ENCODE measurements at places on chromosomes 2 and 18.

DNA sequence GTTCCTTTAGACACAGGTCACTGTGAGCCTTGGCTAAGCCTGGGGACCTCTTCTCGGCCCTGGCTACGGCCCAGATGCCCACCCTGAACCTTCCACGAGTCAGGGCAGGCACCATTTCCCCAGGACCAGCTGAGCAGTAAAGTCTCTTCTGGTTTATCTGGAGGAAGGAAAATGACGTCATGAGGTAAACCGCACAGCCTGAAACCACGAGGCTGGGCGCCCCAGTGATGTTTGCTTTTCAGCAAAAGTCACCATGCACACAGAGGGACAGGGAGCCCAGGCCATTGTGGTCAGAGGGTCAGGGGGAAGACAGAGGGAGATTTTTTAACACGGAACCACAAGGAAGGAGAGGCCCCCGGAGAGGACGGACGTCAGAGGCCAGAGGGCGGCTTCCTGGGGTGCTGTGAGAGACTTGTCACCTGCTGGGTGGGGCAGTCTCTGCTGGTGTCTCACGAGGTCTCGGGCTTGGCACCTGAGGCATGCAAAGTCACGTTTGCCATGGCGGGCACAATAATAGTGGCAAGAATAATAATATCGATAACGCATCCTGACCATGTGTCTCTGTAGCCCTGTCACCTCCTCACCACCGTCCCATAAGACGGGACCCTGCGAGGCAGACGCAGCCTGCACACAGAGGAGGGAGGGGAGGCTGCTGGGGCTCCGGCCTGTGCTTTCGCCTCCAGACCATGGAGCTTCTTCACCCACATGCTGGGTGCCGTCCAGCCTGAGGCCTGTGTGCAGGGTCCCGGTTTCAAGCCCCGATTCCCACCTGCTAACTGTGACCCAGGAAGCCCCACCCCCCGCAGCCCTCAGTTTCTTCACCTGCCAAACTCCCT is 33.2 kb upstream of the FOSL2 start:
- DNase-seq = no peak

DNA sequence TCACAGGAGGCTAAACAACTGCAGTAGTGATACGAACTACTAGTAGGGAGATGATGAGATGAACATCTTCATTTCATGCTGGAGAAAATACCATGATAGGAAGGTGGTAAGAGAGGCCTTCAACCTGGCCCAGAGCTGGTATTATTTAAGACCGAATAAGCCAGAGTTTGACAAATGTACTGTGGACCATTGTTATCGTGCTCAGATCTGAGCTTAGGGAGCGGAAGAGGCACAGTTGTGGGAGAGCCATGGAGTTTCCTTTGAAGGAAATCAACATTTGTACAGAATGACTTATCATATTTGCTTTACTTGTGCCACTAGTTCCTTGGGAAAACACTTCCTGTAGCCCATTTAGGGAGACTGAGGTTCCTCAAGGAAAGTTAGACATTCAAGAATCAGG is 260.6 kb upstream of the TNP1 start:
- DNase-seq = no peak

GRCh38 chr2:13758412-13758811 is 874.1 kb upstream of the LRATD1 start:
- no peak for DNase-seq

- no peak for DNase-seq
Measured at GRCh38 chr2:96912346-96913116, 42.7 kb upstream of the SEMA4C start.

DNA sequence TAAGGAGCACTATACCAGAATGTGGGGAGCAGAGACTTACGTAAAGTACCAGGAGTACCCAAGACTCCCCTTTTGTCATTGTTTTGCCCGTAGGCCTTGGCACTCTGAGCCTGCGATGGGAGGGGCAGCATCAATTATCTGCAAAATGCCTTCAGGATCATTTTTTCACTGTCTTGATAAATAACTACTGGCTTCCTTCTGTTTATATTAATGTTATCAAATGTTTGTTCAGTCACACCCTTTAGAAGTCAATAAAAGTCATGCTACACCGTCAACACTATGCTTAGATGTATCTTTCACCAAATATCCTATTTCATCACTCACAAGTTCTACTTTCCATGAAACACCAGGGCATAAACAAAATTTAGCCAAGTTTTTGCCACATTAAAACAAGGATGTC is 116.3 kb downstream of the FSIP2 start:
- DNase-seq = no peak

DNA sequence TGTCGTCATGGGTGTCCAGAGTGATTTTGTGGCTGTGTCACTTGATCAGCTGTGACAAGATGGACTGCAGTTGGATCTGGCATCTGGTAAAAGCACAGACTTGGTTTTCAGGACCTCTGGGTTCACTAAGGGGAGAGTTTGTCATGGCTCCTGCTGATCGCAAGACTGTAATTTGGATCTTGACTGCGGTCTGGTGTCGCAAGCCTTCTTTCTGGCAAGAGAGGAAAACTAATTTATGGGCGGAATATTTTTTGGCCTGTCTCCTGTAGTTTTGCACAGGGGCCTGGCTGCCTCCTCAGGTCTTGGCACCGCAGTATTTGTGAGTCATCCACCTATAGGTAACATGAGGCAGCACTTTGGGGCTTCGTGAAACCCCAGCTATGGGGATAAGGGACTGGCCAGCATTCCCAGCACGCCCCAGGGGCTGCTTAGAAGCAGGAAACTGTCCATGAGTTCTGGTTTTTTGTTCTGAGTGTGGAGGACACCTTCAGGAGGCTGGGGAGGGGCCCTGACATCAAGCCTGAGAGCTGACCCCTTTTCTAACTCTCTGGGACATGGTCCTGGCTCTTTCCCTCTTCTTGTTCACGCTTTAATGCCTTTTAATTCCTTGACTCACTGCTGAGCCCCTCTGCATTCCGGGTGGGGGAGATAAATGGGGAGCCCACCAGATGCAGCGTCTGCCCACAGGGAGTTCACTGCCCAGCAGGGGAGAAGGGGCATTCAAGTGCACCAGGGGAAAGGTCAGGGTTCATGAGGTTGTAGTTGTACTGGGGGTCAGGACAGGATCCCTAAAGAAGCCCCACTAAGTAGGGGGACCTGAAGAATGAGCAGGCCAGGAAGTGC is 12.2 kb downstream of the SH3BP4 start:
- DNase-seq = no peak

GRCh38 chr18:13474907-13475545 is 251.3 kb downstream of the FAM210A start:
- no peak for DNase-seq

- DNase-seq = peak; percentile 17
Measured at GRCh38 chr2:33372940-33373553, 103.4 kb upstream of the RASGRP3 start.

- no peak for DNase-seq
Measured at GRCh38 chr2:203892207-203892606, 24.6 kb downstream of the CTLA4 start.

- peak; percentile 66 for DNase-seq
Measured at GRCh38 chr2:190759749-190760213, 110.9 kb downstream of the NAB1 start.

DNA sequence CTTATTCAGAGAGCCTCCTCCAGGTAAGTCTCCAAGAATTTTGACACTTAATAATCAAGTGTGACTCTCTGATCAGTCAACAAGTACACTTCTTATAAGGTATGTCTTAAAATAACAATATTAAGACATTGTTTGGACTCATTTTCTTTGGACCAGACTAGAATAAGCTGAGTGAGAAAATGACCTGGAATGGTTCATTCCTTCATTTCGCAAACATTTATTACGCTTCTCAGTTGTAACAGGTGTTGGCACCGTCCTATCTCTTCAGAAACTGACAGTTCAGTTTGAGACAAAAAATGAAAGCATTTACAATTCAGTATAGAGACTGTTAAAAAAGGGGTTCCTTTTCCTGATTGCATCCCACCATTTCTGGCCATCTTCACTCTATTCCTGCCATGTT is 46.6 kb downstream of the TSPYL6 start:
- DNase-seq = no peak

GRCh38 chr2:7953195-7953594 is 728.7 kb upstream of the ID2 start:
- no peak for DNase-seq

GRCh38 chr2:212484563-212485080 is 54.0 kb downstream of the ERBB4 start:
- no peak for DNase-seq

DNA sequence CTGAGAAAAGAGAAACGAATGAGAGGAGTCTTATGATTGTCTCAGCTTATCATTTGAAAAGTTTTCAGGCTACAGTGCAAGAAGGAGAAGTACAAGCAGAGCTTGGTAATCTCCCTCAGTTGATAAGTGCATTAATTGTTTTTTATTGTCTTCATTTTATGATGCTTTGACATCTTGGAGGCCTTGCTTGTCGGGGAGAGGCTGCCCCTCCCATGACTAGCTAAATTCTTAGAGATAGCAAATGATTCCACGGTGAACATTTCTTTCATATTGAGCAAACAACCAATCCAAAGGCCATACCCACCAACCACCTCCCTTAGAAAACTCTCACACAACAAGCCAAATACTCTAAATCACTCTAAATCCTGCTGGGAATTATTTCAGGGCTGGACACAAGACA is 39.8 kb downstream of the GDF7 start:
- no peak for DNase-seq

DNA sequence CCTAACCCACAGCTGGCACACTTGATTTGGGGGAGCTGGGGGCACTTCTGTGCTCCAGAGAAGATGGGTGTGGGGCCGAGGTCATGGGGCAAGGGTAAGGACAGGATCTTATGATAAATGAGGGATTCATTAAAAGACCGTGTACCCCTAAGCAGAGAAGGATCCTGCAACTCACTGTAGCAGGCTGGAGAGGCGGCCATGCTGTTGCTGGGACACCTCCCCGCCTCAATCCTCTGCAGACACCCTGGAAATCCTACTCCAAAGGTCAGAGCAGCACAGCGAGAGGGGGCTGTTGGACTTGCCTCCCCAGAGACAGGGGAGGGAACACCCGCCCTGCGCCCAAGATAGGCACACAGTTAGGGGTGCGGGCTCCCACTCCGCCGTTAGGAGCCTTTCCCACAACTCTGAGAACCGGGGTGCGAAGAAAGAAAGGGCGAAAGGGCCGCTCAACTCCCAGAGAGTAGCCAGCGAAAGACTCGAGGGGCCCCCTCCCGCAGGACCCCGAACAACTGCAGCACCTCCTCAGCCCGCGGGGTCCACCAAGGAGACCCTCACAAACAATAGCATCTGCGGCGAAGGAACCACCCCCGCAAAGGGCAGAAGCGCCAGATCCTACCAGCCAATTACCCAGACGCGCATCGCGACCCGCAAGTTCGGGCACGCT is 1.4 kb downstream of the PARD6G start:
- DNase-seq = no peak

GRCh38 chr2:144990661-144991060 is 470.7 kb upstream of the ZEB2 start:
- no peak for DNase-seq

DNA sequence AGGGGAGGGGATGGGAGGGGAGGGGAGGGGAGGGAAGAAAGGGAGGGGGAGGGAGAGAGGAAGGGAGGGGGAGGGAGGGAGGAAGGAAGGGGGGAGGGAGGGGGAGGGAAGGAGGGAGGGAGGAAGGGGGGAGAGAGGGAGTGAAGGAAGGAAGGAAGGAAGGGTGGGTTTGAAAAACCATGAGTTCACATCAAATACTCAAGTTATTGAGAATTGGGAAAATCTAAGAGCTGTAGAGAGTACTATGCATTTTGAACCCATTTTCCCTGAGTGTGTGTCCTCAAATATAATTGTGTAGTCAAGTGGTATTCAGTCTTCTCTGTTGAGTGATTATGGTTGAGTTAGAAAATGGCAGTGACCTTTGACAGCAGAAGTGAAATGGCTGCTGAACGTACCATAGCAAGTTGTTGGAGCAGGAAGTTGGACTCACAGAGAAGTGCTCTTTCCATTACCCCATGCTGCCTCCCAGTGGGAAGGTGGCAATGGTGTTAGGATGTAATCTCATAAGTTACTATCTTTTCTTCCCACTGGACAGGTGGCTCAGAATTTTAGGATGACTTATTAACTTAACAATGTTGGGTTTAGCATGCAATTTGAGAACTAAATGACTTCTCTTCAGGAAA is 214.6 kb downstream of the SETBP1 start:
- DNase-seq = peak; percentile 15

DNA sequence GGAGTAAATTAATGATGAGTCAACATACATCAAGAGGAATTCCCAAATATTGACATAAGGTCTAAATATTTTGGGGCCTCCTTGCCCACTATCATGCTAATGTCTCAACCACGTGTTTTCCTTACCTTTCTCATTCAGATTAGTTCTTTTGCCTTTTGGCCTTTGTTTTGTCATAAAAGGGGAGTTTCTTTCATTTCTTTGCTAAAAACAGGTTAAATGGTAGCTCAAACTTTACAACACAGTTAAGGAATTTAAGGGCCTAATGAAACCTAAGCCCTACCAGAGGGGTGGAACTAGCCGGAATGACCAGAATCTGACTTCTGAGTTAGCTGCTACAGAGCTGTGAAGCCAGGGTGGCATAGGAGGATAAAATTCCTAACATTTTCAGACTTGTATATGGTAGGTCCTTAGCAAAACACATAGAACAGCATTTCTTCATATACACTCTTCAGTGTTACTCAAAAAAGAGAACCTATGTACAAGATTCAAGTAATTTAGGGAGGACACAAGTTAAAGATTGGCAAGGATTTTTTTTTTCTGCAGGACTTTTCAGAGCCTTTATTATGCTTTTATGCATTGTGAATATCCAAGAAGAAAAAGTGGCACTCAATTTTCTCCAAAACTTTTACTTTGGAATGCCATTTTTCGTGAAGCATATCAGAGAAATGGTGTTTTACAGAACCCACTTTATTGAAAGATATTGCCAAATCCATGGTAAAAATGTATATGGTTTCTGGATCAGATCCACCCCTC is 633.1 kb downstream of the ARHGAP15 start:
- DNase-seq = no peak

- DNase-seq = no peak
Measured at GRCh38 chr18:68676913-68677312, 38.0 kb downstream of the TMX3 start.

DNA sequence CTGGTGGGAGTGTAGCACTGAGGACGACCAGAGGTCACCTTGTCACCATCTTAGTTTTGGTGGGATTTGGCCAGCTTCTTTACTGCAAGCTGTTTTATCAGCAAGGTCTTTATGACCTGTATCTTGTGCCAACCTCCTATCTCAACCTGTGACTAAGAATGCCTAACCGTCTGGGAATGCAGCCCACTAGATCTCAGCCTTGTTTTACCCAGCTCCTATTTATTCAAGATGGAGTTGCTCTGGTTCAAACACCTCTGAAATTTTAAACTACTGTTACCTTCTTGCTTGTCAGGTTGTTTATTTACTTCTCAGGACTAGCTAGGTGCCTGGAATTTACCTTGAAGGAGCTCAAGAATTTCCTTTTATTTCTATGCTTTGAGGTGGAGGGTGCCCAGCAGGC is 9.5 kb upstream of the KCNG3 start:
- DNase-seq = no peak
